Activated gamma-delta T cell treated with anti-CD3 and anti-CD28 coated beads, Interleukin-2, amount 50 U/mL, for 16 hours (primary cell): ENCODE measurements at places on chromosomes 1 and 21.

DNA sequence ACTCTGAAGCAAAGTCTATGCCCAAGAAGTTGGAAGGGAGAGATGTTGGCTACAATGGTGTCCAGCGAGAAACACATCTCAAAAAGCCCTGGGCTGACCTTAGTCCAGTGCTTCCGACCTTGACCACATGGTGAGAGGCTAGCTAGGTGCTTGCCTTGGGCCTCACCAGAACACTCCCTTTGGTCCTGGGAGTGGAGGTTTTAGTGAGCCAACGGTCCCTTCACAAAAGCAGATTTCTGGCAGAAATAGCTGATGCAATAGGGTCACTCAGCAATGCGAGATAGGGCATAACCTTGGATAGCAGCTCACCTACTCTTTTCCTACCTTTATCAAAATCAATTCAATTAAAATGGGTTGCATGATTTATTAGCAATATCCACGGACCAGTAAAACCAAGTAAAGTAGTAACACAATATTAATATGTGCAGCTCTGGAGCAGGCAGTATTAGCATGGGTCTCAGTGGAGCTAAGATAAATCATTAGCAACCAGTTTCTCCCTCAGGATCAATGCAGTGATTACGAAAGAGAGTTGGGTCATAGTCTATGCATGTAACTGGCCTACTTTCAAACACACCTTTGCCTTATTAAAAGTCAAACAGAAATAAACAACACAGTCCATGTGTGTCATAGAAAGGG, 1.9 kb downstream of the SLC30A10 start:
- no peak for DNase-seq

GRCh38 chr1:65764052-65764451, 28.6 kb upstream of the PDE4B start:
- DNase-seq = no peak

DNA sequence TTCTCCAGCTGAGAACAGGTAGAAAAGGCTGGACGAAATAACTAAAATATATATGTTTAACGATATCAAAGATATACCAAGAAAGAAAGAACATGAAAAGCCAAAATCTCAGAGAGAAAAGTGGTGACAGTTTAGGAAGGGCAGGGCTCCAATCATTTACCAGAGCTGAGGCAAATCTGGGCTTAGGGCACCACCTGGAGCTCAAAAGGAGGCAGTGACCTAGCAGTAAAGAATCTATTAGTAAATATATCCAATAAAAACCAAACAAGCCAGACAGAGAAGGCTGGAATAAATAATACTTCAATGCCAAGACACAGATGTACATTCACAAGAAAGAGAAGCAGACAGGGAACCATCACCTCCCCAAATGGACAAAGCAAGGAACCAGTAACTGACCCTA, 43.5 kb downstream of the CHIA start:
- DNase-seq = no peak

DNA sequence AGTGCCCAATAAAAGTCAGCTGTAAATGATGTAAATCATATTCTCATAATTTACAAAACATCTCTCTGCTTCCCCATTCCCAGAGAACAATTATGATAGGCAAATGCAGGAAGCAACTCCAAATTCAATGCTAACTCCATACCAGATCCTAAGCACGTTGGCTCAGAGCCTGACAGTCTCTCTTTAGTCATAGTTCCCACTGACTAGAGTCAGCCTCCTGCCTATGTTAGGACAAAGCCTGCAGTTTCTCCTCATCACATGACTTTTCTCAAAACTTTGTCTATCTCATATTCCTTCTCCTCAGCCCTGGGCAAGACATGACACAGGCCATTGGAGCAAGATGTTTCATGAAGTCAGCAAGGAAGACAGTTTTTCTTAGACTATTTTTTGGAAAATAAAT, 101.5 kb upstream of the COL24A1 start:
- DNase-seq = no peak

DNA sequence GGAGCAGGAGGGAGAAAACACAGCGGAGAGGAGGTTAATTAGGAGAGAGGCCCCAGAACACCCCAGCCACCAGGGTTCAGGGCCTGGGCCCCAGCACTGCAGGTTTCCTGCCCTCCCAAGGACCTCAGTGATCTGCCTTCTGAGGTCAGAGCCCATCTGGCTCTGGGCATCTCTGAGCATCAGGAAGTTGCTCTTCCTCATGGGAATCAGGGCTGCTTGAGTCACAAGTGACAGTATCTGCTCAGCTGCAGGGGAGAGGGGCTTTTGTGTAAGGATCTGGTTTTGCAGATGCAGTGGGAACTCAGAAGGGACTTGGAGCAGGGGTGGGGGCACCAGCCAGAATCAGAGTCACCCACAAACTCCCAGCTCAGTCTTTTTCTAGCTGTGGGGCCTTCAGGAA, 472.1 kb downstream of the PTPRU start:
- DNase-seq = no peak

- DNase-seq = no peak
These were observed 15.7 kb upstream of the WDTC1 start for GRCh38 chr1:27218736-27219135.

DNA sequence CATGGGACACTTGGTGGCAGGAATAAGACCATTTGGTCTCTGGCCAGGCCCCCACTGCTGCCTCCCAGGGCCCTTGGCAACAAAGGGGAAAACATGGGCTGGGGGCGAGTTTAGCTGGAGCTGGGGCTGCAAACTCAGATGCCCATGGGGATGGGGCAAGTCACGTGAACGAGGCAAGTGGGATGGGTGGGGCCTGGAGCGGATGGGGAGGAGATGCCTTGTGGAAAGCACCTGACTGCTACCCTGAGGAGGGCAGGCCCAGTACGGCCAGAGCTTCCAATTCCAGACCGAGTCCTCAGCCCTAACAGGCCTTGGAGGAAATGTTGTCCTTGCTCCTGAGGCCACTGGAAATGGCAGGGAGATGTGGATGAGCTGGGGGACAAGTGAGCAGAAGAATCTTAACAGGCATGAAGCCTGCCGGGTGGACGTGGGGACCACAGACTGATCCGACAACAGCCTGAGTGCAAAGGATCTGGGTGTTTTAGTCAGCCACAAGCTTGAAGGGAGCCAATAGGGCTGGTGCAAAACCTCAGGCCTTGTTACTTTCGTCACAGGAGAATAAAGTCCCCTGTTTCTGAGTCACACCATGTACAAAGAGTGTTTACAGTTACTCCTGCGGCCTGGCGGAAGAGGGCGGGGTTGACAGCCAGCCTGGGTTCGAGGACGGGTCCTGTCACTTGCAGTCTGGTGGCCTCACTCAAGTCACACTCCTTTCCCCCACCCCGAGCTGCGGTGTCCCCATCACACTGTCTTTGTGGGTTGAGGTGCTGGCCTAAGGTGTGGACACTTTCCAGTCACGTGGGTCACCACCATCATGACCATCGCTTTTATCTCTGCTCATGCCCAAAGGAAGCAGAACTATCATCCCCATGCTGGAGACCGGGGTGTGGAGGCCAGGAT, 19.1 kb downstream of the RUNX3 start:
- peak; percentile 79 for DNase-seq

DNA sequence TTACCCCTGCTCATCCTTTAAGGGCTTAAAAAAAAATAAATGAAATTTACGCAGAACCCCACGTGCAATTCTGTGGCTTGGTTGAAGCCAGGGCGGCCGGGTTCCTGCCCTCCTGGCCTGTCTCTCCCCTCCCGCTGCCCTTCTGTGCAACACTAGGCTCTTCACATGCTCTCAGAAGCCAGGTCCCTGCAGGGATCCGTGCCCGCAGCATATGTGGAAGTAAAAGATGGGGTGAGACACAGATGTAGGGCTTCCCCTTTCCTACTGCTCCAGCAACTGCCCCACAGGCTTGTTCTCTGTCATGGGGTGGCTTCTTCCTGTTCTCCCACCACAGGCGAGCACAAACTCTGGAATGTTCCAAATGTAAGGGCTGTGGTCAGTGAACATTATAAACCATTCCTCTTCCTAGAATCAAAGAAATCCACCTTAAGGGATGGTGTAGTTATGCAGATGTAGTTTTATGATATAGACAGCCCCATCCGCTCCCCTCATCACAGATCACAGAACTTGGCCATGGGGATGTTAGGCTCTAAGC, 535.4 kb downstream of the KIF26B start:
- DNase-seq = no peak

DNA sequence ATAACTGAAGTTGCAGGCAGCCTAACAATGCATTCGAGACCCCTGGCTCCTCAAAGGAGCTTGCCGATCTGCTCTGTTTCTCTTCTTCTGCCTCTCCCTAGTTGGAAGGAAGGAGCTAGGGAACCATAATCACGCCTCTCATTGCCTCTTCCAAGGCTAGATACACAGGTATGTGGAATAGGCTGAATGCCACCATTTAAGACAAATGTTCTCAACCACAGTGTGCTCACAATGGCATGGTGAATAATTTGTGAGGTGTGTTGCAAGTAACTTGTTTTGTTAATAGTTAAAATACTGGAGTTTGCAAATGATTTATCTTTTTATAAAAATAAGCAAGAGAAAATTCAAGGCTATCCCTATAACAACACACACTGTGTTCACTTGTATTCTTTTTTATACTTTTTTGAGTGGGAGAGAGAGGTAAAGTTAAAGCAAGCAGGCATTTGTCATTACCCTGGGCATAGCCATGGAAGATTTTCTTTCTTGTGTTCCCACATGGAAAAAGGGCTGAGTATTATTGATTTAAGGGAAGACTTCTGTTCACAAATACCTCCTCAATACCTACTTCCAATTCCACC, 45.4 kb upstream of the SYT6 start:
- no peak for DNase-seq

GRCh38 chr1:205069371-205070125, 14.7 kb downstream of the TMEM81 start:
- no peak for DNase-seq

DNA sequence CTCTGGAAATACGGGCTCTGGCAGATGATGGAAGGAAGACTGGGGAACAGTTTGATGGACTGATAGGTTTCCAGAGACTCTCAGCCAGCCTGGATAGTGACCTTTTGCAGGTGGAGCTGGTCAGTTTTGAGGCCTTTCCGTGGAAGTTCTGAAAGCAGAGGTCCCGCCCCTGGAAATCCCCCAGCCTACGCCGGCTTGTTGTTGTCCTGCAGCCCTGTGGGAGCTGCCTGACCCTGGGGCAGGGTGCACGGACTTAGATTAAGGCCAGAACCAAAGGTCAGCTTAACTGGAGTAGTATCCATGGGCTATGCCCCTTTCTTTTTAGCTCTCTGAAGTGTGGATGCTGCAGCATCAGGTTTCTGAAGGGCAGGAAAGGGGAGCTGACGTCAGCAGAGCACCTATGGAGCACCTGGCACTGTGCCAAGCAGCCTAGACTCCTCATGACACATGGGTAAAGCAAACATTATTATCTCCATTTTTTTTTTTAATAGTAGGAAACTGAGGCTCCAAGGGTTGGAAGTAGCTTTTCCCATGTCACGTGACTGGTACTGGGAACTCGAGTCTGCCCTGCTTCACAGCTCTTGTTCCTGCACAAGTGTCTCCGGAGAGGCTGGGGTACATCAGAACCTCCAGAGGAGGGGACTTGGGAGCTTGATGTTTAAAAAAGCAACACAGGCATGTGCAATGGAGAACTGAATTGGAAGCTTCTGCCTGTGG, 38.5 kb downstream of the IER5 start:
- no peak for DNase-seq

- no peak for DNase-seq
These were observed 72.1 kb upstream of the DISP3 start for GRCh38 chr1:11406845-11407244.

DNA sequence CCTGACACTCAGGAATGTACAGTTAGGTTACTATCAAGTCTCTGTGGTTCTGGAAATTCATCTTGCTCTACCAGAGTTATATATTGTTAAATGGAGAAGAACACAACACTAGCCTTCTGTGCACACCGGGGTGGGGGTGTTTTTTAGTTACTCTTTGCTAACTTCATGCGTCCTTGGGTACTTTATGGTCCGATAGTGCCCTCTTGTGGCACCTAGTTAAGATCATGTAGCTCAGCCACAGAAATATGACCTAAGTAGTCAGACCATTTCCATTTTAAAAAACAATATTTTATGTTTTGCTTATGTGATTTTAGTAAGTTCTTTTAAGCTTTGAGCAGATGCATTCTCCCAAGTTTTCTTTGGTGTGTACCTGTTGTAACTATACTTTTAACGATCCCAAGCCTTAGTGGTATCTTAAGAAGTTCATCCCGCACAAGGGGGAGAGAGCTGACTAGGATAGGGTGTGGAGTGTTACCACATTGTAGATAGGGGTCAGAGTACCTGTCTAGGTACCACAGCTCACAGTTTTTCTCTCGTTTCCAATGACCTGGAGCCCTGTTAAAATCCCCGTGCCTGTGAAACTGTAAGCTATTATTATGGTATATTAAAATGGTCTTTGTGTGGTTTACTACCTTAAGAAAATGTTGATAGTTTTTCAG, 20.6 kb upstream of the SH3D21 start:
- DNase-seq = peak; percentile 47

DNA sequence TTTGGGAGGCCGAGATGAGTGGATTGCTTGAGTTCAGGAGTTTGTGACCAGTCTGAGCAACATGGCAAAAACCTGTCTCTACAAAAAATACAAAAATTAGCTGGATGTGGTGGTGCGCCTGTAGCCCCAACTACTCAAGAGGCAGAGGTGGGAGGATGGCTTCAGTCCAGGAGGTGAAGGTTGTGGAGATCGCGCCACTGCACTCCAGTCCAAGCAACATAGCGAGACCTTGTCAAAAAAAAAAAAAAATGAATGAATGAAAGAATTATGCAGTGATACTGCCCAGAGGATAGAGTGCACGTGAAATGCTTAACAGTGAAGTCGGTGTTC, 429 bp upstream of the DPH2 start:
- no peak for DNase-seq

DNA sequence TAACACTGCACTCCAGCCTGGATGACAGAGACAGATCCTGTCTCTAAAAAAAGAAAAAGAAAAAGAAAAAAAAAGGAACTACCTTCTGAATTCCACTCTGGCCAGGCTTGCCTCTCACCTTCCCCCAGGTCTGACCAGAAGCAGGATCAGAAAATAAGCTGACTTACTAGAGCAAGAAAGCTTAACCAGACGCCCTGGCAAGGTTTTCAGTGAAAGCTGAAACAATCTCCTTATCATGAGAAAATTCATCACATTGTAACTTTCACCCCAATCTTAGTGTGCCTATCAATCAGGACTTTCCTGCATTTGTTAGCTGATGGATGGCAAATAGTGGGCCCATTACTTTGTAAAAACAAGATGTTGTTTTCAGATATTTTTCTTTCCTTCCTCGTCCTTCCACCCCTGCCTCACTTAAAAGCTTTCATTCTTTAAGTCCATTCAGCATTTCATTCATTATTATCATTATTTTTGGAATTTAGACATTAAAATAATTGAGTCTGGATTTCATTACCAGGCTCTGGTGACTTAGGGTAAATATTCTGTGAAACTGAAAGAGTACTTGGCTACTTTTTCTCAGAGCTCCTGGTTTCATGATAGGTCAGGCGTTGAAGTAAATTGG, 96.5 kb upstream of the CD34 start:
- no peak for DNase-seq

DNA sequence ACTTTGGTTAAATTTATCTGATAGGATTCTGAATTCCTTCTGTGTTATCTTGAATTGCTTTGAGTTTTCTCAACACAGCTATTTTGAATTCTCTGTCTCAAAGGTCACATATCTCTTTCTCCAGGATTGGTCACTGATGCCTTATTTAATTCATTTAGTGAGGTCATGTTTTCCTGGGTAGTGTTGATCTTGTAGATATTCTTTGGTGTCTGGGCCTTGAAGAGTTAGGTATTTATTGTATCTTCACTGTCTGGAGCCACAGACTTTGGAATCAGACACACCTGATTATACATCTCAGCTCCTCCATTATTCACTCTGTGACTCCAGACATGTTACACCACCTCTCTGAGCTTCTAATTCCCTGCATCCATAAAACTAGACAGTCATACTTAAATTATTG, 34.2 kb upstream of the ETS2 start:
- DNase-seq = no peak

- DNase-seq = no peak
These were observed 36.5 kb downstream of the PTPN14 start for GRCh38 chr1:214514819-214515383.

- DNase-seq = no peak
These were observed 122.3 kb downstream of the C1orf21 start for GRCh38 chr1:184509105-184509504.
